ENCODE measurements at places on chromosomes 1 and 21.

- no peak for DNase-seq
These were observed 2.9 kb downstream of the EIF2D start for GRCh38 chr1:206609229-206609991.

DNA sequence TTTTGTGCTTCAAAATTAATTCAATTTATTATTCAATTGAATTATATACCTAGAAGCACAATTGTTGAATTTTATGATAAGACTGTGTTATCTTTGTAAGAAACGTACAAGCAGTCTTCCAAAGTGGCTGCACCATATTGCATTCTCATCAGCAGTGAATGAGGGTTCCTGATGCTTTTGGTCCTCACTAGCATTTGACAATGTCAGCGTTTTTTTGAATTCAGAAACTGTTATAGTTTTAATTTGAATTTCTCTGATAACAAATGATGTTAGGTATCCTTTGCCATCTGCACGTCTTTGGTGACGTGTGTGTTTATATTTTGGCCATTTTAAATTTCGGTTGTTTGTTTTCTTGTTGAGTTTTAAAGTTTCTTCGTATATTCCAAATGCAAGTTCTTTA, 553.0 kb upstream of the ZP4 start:
- DNase-seq: no peak

- DNase-seq: no peak
These were observed at the start of gene SIPA1L2 for GRCh38 chr1:232630047-232630893. Gene SIPA1L2 (minus strand): TSS chr1:232630133. CDS start chr1:232515339, 114,794 bp downstream.

GRCh38 chr1:33319186-33319948, 1.5 kb downstream of the A3GALT2 start:
- no peak for DNase-seq

GRCh38 chr1:80533093-80533492, 1267.6 kb upstream of the ADGRL2 start:
- DNase-seq: no peak

- no peak for DNase-seq
These were observed 730.3 kb downstream of the PTPRU start for GRCh38 chr1:29966526-29967045.

Data from BJ (cell line).